Activated T-cell treated with anti-CD3 and anti-CD28 coated beads, Interleukin-2, amount 50 U/mL, for 72 hours (primary cell): ENCODE measurements at places on chromosomes 12 and 14. TPM values are rescaled to one million over a fixed set of nuclear protein-coding genes. Genes with fewer than 3 reads are reported as not detected.
A peak's percentile ranks its signal among the peaks of the same experiment; 100 is the strongest.

- DNase-seq: no peak
Observed at GRCh38 chr14:92877757-92878431, 45.1 kb upstream of the CHGA start.

- DNase-seq: no peak
Observed at GRCh38 chr12:118900993-118901392, 80.3 kb upstream of the SRRM4 start.

The BIN2 gene
- total RNA-seq: 102 TPM

The RNASE3 gene
- total RNA-seq: not detected

The SAMD15 gene
- total RNA-seq: 0.76 TPM

DNA sequence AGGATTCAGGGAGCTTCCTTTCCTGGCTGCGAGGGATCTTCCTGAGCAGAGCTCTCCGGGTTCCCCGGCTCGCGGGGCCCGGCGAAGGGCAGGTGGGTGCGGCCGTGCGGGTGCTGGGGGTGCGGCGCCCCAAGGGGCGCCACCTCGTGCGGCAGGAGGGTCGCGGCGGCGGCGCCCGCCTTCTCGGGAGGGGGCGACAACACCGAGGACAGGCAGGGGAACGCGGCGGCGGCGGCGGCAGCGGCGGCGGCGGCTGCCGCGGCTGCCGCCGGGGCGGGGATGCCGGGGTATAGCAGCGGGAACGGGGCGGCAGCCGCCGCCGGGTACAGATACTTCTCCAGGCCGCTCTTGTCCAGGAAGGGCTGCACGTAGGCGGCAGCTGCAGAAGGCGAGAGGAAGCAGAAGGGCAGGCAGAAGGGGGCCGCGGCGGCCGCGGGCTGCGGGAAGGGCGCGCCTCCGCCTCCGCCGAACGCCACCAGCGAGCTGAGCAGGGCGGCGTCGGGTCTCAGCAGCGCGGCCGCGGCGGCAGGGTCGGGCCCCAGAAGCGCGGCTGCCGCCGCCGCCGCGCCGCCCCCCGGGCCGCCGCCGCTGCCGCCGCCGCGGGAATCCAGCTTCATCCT is 2.7 kb downstream of the BHLHE41 start:
- peak; percentile 53 for DNase-seq

GRCh38 chr14:58864751-58865513 is 227.2 kb downstream of the DACT1 start:
- DNase-seq: no peak

DNA sequence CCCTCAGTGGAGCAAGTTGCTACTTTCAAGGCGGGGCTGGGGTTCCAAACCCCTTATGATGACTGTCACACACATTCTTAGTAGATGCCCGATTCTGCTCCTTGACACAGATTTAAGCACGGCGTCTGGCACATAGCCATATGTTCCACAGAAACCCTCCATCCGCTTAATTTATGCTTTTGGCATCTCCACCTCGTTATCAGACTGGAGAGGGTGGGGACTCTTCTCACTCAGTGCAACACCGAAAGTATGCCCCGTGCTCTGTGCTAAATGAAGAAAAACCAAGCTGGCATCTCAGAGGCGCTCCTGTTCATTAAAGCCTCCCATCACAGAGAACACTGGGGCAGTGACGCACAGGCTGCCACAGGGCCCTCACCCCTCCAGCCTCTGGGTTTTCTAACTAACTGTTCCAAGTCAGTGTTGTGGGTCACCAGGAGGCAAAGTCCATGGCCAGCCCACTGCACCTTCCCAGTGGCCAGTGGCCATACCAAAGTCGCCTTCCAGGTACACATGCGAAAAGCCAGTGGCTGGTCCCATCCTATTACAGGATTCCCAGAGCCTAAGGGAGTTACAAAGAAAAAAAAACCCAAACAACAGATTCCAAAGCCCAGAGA is 27.3 kb downstream of the CCDC88C start:
- DNase-seq: no peak

The GARIN6 gene
- not detected for total RNA-seq

The RNASE7 gene
- total RNA-seq: not detected

DNA sequence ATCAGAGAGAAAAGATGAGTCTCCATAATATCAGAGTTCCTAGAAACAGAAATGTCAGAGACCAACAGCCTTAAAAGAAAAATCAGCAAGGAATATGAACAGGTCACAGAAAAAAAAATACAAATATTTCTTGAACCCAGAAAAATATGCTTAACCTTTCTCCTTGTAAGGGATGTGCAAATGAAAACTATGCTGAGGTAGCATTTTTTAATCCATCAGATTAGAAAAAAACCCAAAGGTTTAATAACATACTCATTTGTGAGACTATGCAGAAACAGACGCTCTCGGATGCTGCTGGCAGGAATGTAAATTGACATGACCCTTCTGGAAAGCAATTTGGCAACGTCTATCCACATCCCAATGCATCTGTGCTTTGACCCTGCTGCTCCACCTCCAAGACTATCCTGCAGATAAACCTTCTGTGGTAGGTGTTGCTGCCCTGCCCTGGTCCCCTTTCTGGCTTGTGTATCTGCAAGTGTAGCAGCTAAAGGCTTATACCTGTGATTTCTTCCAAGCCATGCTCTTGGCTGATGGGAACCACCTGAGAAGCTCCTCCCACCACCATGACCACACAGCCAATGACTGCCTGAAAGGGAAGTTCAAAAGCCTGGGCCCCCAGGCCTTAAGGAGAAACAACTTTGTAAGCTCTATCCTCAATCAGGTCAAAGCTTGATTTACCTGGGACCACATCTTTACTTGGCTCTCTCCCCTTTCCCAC is 49.4 kb downstream of the LTBP2 start:
- no peak for DNase-seq

DNA sequence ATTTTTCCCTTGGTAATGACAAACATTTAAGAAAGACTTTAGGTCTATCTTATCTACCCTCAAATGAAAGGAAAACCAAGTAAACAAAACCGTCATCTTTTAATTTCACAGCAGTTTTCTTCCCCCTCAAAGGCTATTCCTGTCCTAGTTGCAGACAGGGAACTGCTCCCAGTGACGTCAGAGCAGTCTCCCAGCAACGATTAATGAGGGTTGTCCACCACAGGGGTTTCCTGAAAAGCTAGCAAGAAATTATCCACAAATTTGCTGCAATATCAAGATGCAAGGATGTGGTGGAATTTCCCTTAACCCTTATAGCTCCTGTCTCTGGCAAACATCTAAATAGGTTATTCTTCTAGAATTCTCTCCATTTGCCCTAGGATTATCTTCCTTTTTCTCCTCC is 89.1 kb upstream of the STAC3 start:
- DNase-seq: no peak

The CFAP251 gene
- 1.6 TPM for total RNA-seq

DNA sequence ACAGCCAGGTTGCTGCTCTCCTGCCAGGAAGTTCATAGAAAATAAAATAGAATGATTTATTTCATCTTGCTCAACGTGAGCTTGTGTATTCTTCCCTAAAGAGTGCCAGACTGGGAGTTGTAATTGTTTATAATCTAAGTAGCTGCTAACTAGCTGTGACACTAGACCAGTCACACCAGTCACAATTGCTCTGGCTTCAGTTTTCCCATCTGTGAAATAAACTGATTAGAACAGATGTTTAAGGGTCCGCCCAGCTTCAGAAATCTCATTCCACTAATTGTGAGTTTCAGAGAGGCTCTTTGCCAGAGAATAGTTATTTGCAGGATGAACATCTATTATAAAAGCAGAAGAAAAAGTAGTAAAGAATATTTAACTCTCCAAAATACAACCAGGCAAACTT is 55.6 kb upstream of the ZDHHC17 start:
- no peak for DNase-seq

The GYS2 gene
- not detected for total RNA-seq

DNA sequence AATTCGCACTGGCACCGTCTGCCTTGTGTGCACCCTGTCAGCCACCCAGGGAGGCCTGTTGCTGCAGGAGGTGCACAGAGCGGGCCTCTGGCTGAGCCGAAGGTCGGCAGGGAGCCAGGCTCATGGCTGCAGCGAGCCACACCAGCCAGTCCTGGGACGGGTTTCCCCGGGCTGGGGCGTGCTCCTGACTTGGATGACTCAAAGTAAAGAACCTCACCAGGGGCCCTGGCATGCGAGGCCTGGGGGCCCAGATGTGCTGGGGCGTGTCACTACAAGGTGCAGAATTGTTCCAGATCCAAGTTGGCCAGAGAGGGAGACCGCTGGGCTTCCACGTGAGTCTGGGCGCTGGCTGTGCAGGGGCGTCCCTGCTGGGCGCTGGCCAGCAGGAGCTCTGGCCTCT is 34.5 kb downstream of the FBRSL1 start:
- DNase-seq: no peak

GRCh38 chr12:12622418-12622817 is 10.7 kb downstream of the CREBL2 start:
- no peak for DNase-seq

- DNase-seq: no peak
Observed at GRCh38 chr12:95996034-95996658, at the start of gene HAL. HAL (minus strand) TSS chr12:95996344; CDS start chr12:95995910, 434 bp downstream.

The MGAT4C gene
- not detected for total RNA-seq

DNA sequence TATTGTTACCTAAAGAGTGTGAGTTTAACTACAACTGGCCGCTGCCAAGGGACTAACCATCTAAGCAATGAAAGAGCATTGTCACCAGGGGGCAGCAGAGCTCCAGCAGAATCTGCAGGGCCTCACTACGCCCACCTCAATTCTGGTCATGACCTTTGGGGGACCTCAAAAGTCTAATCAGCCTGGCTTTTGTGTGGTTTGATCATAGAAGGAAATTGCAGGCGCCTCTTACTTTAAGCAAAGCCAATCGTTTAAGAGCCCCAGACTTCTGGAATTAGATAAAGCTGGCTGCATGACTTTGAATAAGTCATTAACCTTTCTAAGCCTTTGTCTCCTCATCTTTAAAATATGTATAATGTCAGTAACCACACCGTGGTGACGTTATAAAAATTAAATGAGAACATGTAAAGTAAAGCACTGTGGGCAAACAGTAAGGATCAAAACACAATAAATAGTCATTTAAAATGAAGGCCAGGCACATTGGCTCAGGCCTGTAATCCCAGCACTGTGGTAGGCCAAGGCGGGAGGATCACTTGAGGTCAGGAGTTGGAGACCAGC is 58.6 kb downstream of the TBX3 start:
- DNase-seq: peak; percentile 47

- no peak for DNase-seq
Observed at GRCh38 chr12:38141239-38141638, 175.3 kb upstream of the ALG10B start.

- DNase-seq: no peak
Observed at GRCh38 chr14:43005807-43006206, 1399.1 kb downstream of the LRFN5 start.

The MFAP5 gene
- not detected for total RNA-seq

DNA sequence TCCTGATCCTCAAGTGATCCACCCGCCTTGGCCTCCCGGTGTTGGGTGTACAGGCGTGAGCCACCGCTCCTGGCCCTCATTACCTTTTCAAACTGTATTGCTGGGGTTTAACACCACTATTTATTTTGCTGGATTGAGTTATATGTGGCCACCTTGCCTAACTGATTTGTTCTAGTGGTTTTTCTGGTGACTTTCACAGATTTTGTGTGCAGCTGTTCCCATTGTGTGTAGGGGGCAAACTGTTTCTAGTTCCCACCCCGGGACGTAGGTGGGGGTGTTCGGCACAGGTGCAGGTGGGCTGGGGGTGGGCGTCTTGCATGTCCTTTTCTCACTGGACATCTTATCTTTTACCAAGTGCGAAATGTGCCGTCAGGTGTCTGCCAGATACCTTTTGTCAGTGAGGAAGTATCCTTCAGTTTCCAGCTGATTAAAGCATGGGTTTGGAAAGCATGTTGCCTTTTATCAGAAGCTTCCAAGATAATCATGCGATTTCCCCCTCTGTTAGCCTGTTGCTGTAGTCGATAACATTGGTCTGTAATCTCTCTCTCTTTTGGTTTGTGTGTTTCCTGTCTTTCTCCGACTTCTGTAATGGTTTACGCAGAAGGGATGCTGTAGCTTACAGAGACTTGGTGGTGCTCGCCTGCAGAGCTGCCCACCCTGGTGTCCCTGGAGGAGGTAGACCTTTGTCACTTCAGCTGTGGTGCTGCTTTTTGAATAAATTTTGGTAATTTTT is 33.6 kb downstream of the AACS start:
- DNase-seq: no peak

The ISM2 gene
- not detected for total RNA-seq

- DNase-seq: no peak
Observed at GRCh38 chr12:13198876-13199275, 2.4 kb downstream of the EMP1 start.

DNA sequence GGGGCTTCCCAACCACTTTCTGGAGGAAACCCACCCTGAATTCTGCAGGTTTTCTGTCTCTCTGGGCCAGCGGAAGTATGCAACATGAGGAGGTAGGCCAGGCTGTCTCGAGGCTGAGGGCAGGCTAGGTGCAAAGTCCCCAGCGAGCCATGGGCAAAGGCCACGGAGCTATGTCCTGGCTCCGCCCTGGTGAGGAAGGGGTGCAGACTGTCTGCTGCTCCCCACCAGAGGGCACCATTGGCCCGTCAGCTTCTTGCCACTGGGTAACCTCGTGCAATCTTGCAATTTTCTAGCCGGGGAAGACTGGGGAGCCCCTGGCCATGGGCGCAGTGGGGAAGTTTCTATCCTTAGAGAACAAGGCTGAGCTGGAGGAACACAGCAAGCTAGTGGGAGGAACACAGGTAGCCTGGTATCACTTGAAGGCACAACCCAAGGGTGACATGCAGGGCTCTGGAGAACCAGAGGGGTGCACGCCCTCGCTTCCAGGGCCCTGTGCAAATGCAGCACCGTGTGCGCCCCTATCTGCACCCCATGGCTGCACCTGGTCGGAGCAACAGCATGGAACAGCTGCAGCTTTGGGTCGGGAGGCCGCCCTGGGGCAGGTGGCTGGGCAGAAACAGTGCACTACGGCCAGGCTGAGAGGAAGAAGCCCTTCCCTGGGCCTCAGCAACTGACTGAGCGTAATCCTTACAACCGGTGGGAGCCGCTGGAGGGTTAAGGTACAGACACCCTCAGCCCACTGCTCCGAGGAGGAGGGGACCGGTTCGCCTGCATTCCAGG is 27.6 kb upstream of the RPLP0 start:
- DNase-seq: peak; percentile 89

The RNASE1 gene
- not detected for total RNA-seq

- no peak for DNase-seq
Observed at GRCh38 chr12:111462210-111462769, 56.6 kb downstream of the SH2B3 start.

The CIROP gene
- not detected for total RNA-seq

DNA sequence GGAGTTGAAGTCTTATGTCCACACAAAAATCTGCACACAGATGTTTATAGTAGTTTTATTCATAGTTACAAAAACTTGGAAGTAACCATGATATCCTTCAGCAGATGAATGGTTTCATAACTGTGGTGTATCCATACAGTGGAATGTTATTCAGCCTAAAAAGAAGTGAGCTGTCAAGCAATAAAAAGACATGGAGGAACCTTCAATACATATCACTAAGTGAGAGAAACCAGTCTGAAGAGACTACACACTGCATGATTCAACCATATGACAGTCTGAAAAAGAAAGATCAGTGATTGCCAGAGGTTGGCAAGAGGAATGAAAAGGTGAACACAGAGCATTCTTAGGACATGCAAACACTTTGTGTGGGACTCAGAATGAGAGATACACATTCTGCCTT is 18.6 kb upstream of the IFNG start:
- DNase-seq: no peak
